Esophagus squamous epithelium (tissue), 5 donors: ENCODE measurements at places on chromosomes 12 and 14. TPM values are rescaled to one million over a fixed set of nuclear protein-coding genes. Genes with fewer than 3 reads are reported as not detected.

DNA sequence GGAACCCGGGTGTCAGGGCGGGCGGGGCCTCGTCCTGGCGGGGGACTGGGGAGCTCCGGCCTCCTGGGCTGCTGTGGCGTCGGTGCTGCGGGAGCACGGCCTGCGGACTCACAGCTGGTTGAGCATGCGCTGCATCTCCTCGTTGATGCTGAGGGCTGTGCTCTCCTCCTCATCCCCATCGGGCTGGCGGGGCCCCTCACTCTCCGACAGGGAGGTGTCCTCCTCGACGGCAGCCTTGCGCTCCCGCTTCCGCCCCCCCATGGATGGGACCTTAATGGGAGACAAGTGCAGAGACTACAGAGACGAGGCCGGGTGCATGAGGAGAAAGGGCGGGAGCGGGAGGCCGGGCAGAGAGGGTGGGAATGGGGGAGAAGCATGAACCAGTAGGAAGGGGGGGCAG is 7.3 kb downstream of the IFFO1 start:
- no peaks in the 10 kb centered on the region for H3K27me3 ChIP-seq
- H3K4me3 ChIP-seq, result no peak overlapping the region
- peaks cover 59% of the 10 kb centered on the region for H3K4me1 ChIP-seq
- H3K36me3 ChIP-seq, result peaks cover 65% of the 10 kb centered on the region
- DNase-seq, result no peak

GRCh38 chr14:81141426-81141825 is 79.3 kb downstream of the GTF2A1 start:
- no peaks in the 10 kb centered on the region for H3K27me3 ChIP-seq
- no peak overlapping the region for H3K4me3 ChIP-seq
- peaks cover 10% of the 10 kb centered on the region for H3K4me1 ChIP-seq

PARP2 gene
- 20.3 TPM for total RNA-seq

DNA sequence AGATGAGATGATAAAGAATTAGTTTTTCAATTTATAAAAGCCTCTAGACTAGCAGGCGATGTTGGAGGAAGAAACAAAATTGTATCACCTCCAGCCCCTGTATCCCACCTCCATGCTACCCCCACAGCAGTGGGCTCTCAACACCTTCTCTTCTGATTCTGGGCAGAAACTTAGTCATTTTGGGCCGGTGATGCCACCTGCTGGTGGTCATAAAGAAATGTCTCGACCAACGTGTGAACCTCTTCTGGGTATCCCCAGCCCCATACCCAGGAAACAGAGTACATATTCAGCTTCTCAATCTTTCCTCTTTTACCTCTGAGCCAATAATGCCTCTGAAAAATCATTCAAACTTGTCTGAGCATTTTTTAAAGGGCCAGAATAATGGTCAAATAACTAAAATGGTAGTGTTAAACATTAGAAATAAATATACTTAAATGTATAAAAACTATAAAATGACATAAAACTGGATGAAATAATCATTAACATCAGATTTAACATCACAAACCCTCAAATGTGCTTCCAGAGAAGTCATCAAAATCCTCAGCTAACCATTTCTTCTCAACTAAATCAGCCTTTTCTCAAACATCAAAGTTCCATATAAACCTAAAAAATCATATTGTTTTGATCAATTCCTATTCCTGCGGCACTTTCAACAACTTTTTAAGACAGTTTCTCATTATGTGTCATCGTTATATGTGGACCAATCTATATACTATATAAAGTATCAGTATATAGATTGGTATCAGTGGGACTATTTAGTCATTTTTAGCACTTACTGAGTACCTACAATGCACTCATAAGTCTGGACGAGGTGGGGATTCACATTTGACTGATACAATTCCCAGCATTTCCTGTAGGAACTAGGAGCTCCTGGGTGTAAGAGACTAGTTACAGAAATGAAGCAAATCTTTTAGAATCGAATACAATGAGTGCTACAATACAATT is 69.4 kb downstream of the ATXN2 start:
- no peaks in the 10 kb centered on the region for H3K4me1 ChIP-seq
- no peaks in the 10 kb centered on the region for H3K27me3 ChIP-seq
- H3K36me3 ChIP-seq, result peaks cover 82% of the 10 kb centered on the region
- no peak for DNase-seq
- no peak overlapping the region for H3K27ac ChIP-seq

- H3K27ac ChIP-seq, result peak overlapping the region; percentile 99
- H3K4me1 ChIP-seq, result peaks cover 29% of the 10 kb centered on the region
- H3K36me3 ChIP-seq, result no peaks in the 10 kb centered on the region
- DNase-seq, result no peak
- H3K27me3 ChIP-seq, result no peaks in the 10 kb centered on the region
- H3K4me3 ChIP-seq, result peak overlapping the region; percentile 88
Measured at GRCh38 chr12:111597831-111598636, 1.1 kb downstream of the ATXN2 start.

DNA sequence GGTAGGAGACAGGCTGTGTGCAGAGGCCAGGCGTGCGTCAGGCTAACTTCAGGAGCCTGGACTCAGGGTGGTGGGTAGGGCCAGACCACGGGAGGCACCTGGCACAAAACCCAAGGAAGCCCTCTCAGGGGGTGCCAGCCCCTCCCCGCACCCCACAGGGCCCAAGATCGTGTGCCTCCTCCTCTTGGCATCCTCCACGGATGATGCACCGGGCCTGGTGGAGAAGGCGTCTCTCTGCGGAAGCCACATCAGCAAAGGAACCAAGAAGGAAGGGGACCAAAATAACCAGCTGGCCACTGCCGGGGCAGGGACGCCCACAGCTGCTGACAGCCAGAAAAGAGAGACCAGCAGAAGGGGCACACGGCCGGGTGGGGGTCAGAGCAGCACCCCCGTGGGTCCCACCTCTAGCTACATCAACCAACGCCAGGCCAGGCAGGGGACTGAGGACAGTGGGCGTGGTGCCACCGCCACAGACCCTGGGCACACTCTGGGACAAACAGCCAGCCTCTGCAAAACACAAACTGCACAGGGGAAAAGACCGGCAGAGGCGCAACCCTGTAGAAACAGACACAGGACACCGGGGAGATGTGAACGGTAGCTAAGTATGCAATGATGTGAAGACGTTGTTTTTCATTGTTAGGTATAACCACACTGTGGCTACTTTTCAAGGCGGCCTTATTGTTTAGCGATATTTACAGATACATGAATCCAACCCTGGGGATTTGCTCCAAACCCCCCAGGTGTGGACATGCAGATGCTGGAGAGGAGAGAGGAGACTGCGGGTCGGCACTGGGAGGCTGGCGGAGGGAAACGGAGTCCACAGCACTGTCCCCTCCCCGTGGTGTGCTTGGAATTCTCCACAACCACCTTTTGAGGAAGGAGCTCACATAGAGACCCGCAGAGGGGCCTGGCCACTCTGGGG is 26.1 kb upstream of the C14orf180 start:
- no peaks in the 10 kb centered on the region for H3K4me1 ChIP-seq
- H3K27me3 ChIP-seq, result no peaks in the 10 kb centered on the region
- no peaks in the 10 kb centered on the region for H3K36me3 ChIP-seq

SPIC gene
- not detected for total RNA-seq
